WTC11 (cell line): ENCODE measurements at places on chromosomes 6 and 20. TPM values are rescaled to one million over a fixed set of nuclear protein-coding genes. Genes with fewer than 3 reads are reported as not detected.

The PBX2 gene
- 130 to 165 TPM (median 150 TPM) in 3 replicates for total RNA-seq

The DDX39B gene
- 704 to 738 TPM (median 712 TPM) in 3 replicates for total RNA-seq

The HCRTR2 gene
- not detected in 3 replicates for total RNA-seq

The PRSS16 gene
- 18.5 to 21.1 TPM (median 19.3 TPM) in 3 replicates for total RNA-seq

The CRYBG1 gene
- 9.1 to 10.1 TPM (median 9.3 TPM) in 3 replicates for total RNA-seq

The CTCFL gene
- 0.70 to 2.6 TPM (median 2.4 TPM) in 3 replicates for total RNA-seq

The RAB44 gene
- total RNA-seq: 0.07 to 0.11 TPM in 2 of 3 replicates, not detected in the other

The SLC17A2 gene
- total RNA-seq: not detected in 3 replicates

The C20orf141 gene
- total RNA-seq: not detected in 3 replicates

The C6orf163 gene
- 1.2 to 2.0 TPM (median 1.9 TPM) in 3 replicates for total RNA-seq

The C20orf202 gene
- total RNA-seq: 0.11 to 0.22 TPM in 2 of 3 replicates, not detected in the other

The PAQR8 gene
- total RNA-seq: 11.1 to 12.5 TPM (median 11.7 TPM) in 3 replicates

The MDN1 gene
- total RNA-seq: 146 to 195 TPM (median 146 TPM) in 3 replicates

The SRSF12 gene
- total RNA-seq: 3.8 to 4.0 TPM (median 3.8 TPM) in 3 replicates

The ADGB gene
- total RNA-seq: not detected in 3 replicates

The CNBD2 gene
- total RNA-seq: 2.2 to 3.8 TPM (median 2.9 TPM) in 3 replicates

The SLC35D3 gene
- 0.37 to 0.78 TPM (median 0.39 TPM) in 3 replicates for total RNA-seq

The GPR6 gene
- 0.22 TPM in 1 of 3 replicates, not detected in the others for total RNA-seq

The RNF5 gene
- total RNA-seq: 108 to 114 TPM (median 111 TPM) in 3 replicates

The KCNK15 gene
- 0.24 to 0.37 TPM (median 0.32 TPM) in 3 replicates for total RNA-seq

The FNDC11 gene
- total RNA-seq: 3.4 to 3.8 TPM (median 3.6 TPM) in 3 replicates

The TCF15 gene
- 3.8 to 5.8 TPM (median 4.6 TPM) in 3 replicates for total RNA-seq

The CD109 gene
- total RNA-seq: 3.5 to 4.5 TPM (median 4.0 TPM) in 3 replicates

The POM121L2 gene
- 0.13 to 0.16 TPM in 2 of 3 replicates, not detected in the other for total RNA-seq

The E2F1 gene
- total RNA-seq: 34.2 to 44.2 TPM (median 34.5 TPM) in 3 replicates

The SLC17A1 gene
- not detected in 3 replicates for total RNA-seq

The KCNK5 gene
- total RNA-seq: 31.7 to 41.8 TPM (median 34.3 TPM) in 3 replicates

The TRIM15 gene
- 0.32 to 0.53 TPM (median 0.35 TPM) in 3 replicates for total RNA-seq

The MAPK13 gene
- total RNA-seq: 13.6 to 17.8 TPM (median 17.0 TPM) in 3 replicates

The HTR1E gene
- 0.09 TPM in 2 of 3 replicates, not detected in the other for total RNA-seq

The MUCL3 gene
- 0.15 to 0.21 TPM (median 0.18 TPM) in 3 replicates for total RNA-seq

The PDCD2 gene
- 112 to 132 TPM (median 113 TPM) in 3 replicates for total RNA-seq

The NOX3 gene
- 0.09 TPM in 1 of 3 replicates, not detected in the others for total RNA-seq

The EPPIN gene
- total RNA-seq: 0.16 to 0.26 TPM (median 0.23 TPM) in 3 replicates

The FRK gene
- total RNA-seq: 0.13 to 0.18 TPM (median 0.16 TPM) in 3 replicates

The MRS2 gene
- 71.1 to 91.6 TPM (median 73.1 TPM) in 3 replicates for total RNA-seq

The DLK2 gene
- total RNA-seq: 0.18 to 0.81 TPM (median 0.37 TPM) in 3 replicates

The DHX16 gene
- total RNA-seq: 27.3 to 32.2 TPM (median 30.6 TPM) in 3 replicates

The TCF19 gene
- 10.2 to 12.7 TPM (median 10.7 TPM) in 3 replicates for total RNA-seq

The FNDC1 gene
- 0.23 to 0.44 TPM (median 0.34 TPM) in 3 replicates for total RNA-seq

The PERP gene
- total RNA-seq: 23.9 to 26.9 TPM (median 24.6 TPM) in 3 replicates

The AGER gene
- total RNA-seq: 17.7 to 20.0 TPM (median 18.1 TPM) in 3 replicates

The OR2B6 gene
- total RNA-seq: not detected in 3 replicates
